ENCODE measurements at places on chromosomes 13 and 19. TPM values are rescaled to one million over a fixed set of nuclear protein-coding genes. Genes with fewer than 3 reads are reported as not detected.

- DNase-seq, result no peak
Measured at GRCh38 chr19:49216071-49216470, 58.5 kb downstream of the TRPM4 start.

Gene ZNF77
- 6.4 TPM for total RNA-seq

DNA sequence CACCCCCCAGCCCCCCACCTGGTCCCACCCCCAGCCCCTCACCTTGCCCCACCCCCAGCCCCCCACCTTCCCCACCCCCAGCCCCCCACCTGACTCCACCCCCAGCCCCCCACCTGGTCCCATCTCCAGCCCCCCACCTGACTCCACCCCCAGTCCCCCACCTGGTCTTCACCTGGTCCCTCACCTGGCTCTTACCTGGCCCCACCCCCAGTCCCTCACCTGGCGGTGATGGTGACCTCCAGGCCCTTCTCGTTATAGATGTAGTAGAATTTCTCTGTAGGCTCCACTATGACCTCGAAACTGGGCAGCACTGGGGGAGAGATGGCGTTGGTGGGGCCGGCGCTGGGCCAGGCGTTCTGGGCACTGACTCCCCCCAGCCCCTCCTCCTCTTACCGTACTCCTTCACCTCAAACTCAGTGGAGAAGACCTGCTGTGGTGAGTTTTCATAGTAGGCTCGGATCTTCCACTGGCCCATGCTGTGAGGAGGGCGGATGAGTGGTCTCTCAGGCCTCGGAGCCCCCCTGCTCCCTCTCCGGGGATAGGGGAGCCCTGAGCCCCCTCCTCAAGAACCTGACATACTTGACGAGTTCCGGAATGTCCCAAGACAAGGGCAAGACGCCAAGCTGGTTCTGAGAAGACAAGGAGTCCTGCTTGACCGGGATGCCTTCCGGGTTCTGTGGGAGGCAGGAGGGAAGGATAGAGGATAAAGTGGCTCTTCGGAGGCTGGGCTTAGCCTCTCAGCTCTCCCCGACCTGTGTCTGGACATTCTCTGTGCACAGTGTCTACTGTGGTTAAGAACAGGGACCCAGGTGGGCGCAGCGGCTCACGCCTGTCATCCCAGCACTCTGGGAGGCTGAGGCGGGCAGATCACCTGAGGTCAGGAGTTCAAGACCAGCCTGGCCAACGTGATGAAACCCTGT is 6.4 kb downstream of the C3 start:
- DNase-seq, result no peak

Gene PNMA8A
- total RNA-seq, result 58.5 TPM

- DNase-seq, result no peak
Measured at GRCh38 chr19:7226739-7227138, 67.5 kb downstream of the INSR start.

DNA sequence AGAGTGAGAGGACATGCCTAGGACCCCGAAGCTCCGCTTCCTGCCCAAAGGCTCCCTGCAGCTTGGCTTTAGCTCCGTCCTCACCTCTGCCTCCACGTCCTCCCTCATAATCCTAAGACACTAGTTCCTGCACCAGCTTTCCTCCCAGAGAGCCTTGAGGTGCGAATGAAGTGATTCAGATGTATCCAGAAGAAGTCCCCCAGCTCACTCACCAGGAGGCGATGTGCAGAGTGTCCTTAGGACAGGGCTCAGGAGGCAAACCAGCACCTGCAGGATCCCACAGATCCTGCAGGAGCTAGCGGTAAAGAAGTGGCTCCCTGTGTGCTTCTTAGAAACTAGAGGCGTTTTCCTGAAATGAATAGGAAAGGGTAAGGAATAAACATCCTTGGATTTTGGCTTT is 109.7 kb downstream of the HSPH1 start:
- DNase-seq, result no peak

DNA sequence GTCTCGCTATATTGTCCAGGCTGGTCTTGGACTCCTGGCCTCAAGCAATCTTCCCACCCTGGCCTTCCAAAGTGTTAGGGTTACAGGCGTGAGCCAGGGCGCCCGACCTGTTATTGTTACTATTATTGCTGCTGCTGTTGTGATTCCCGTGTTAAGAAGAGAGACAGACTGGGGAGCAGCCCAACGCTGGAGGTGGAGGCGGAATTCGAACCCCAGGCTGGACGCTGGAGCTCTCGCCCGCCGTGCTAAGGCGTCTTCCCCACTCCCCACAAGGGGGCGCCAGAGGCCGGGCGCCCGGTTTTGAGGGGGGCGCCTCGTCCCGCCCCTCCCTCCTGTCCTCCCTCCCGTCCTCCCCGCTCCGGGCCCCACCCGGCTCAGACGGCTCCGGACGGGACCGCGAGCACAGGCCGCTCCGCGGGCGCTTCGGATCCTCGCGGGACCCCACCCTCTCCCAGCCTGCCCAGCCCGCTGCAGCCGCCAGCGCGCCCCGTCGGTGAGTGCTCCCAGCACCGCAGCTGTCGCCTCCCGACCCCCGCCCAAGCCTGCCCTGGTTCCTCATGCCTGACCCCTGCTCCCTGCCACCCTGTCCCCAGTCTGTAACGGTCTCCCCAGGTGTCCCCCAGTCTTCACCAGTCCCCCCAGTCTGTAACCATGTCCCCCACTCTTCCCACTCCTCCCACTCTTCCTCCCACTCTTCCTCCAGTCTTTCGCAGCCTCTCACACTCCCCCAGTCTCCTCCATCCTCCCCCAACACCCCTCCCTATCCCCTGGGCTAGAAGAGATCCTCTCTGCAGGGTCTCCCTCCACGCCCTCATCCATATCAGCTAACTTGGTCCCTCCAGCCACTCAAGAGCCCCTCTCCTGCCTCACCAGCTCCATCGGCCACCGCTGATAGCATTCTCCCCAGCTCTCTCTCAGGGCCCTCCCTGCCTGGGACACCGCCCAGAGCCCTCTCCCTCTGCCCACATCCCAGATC is at the start of gene EHD2:
Gene EHD2, plus strand, starts transcription at position 377 of the 976 bp plus-strand sequence. CDS start 3,191 bp downstream, outside the sequence.
- peak; percentile 6 for DNase-seq

DNA sequence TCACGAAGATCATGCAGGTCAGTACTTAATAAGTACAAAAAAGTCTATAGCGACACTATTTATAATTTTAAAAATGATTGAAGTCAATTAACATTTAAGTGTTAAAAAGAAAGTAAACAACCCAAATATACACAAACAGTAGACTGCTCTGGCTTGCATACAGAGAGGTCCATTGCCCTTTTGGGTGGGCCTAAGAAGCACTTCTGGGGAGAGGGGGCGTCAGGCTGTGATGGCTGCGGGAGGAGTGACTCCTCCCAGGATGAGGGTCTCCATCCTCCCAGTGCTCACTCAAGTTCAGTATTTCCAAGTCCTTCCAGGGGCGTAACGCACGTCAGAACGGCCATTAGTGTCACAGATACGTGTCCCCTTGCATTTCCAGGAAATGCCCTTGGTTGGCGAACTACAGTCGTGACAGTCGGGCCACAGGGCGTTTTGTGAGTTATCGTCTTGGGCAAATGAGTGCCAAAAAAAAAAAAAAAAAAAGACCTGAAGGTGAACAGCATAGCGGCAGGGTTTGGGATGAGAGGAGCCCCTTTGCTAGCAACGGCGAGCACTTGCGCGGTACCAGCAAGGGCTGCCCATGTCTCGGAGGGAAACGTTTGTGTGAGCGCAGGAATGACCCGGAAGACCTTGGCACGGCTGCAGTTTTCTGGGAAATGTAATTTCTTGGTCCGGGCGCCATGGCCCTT is at the start of gene SCGB2B2:
Gene SCGB2B2, minus strand, starts transcription at position 463 of the 689 bp plus-strand sequence. CDS start 82,596 bp downstream, outside the sequence.
- peak; percentile 91 for DNase-seq

Gene ZNF260
- 48.4 TPM for total RNA-seq

GRCh38 chr19:32406161-32407003 is 812 bp downstream of the DPY19L3 start:
- DNase-seq, result no peak

DNA sequence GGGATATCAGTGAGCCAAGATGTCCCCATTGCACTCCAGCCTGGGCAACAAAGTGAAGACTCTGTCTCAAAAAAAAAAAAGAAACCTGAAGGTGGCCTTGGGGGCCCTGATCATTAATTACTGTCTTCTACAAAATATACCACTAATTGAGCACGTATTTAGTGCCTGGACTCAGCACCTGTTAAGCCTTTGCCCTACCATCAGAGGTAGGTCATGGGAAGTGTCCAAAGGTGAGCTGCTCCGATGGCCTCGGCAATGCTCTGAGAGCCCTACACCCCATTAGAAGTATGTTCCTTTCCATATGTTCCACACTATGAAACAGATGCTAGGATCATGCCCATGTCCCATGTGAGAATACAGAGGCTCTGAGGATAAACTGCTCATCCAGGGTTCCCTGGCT is 20.9 kb downstream of the NOSIP start:
- no peak for DNase-seq

GRCh38 chr19:1064661-1065605 is 2.0 kb upstream of the ARHGAP45 start:
- DNase-seq, result no peak

GRCh38 chr13:60396783-60397703 is at the start of gene TDRD3:
TSS of gene TDRD3 (plus strand) at chr13:60397220. CDS start at chr13:60397365, 145 bp downstream.
- DNase-seq, result peak; percentile 72

All from occipital lobe (tissue), 3 donors.